Muscle of leg (tissue), 16 donors: ENCODE measurements at places on chromosomes 2 and 18.

DNA sequence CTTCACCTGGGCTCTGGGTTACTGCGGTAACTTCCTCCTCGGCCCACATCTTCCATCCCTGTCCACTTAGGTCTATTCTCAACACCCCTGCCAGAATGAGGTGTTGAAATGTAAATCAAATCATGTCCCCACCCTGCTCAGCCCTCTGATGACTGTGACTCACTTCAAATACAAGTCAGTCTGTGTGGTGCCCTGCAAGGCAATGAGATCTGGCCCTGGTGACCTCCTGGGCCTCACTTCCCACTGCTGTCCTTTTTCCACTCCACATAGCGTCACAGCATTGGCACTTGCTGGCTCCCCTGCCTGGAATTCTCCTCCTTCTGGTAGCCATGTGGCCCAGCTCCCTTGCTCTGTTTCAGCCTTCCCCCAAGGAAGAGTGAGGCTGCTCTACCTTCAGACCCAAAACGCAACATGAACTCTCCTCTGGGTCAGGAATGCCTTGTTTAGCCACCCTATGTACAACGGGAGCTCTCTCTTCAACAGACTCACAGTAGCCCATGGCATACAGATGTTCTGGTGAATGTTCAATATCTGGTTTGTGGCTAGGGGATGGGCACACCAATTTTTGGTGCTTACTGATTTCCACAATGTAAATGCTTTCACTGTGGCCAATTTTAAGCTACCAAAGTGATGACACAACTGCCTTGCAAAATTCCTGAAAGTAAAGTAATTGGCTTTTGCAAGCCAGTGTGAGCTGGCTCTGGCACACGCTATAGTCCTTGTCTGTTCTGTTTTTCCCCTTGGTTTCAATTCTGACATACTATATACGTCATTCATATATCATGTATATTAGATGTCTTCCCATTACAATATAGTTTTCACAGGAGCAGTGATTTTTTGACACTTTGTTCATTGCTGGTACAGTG, 550.3 kb upstream of the HS6ST1 start:
- DNase-seq = no peak

DNA sequence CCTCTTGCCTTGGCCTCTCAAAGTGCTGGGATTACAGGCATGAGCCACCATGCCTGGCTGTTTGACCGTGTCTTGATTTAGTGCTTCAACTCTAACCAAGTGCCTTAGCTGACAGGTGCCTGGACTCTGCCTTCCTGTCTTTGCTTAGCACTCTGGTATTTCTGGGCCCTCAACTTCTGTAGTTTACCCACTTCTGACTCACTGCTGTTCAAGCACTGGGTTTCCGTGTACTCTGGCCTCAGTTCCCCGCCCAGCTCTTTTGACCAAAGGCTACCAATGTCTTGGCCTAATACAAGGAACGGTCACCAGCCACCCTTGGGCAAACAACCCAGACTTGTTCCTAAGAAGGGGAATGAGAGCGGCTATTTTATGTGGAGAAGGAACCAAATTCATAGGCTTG, 35.7 kb upstream of the CABLES1 start:
- DNase-seq = no peak

- DNase-seq = no peak
Observed at GRCh38 chr2:208266936-208267335, 881 bp downstream of the PIKFYVE start.

GRCh38 chr2:85584857-85585780, 888 bp downstream of the VAMP5 start:
- DNase-seq = peak; percentile 54

DNA sequence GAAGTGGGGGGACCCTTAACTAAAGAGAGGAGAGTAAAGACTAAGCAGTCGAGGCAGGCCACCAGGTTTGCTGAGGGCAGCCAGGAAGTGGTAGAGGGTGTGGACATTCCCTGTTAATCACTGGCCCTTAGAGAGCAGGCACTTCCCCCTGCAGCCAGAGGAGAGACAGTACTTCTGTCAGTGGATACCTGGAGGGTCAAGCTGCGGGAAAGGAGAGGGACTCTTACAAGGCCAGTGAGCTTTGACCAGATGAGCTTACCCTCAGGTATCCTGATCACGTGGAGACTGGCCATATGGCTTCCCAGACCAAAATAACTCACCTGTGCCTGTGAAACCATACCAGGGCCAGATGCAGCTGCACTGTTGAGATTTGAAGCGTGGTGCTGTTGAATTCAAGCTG, 28.6 kb downstream of the ITGA6 start:
- no peak for DNase-seq
